ENCODE measurements at places on chromosomes 4 and X.

DNA sequence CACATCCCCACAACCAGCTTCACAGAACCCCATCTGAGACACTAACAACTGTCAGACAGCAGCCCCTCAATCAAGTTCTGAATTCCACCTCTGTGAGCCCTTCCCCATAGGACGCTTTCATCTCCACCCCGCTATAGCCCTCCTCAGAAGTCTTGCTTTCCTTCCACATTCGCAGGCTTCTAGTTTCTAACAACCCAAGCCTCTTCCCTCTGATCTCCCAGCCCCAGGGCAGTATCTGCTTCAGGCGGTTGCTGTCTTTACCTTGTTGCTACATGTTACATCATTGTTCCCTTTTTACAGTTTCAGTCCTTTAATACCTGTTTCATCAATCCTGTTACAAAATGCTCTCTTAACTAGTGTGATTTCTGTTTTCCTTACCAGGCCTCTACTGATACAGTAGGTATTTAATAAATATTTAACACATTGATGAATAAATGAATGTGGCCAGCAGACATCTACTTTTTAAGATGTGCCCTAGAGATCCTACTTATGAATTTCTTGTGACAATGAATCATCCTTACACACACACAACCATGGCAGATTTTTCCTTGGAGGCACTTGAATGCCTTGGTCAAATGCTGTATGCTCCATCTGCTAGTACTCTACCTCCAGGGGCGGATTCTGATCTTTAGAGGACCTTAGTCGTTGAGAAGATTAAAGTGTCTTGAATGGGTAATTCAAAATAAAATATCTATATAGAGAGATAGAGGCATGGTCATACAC lies 164.7 kb upstream of the SLIT2 start:
- no peak for DNase-seq

GRCh38 chr4:94931626-94932025 lies 173.9 kb downstream of the BMPR1B start:
- DNase-seq: no peak

DNA sequence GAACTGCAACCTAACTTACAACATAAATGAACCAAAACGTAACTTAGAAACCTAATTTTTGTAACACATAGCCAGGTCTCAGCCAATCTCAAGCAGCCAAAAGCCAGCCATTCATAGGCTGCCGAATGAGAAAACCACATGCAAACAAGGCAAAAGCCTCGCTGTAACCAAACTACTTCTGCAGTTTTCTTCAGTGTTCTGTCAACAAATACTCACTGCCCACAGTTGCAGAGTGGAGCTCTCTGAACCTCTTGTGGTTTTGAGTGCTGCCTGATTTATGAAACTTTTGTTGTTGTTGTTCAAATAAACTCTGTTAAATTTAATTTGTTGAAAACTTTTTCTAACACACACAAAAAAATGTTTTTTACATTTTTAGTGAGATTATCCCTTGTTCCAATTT lies 251.2 kb downstream of the PAPSS1 start:
- DNase-seq: no peak

- no peak for DNase-seq
Observed at GRCh38 chrX:47380268-47380667, 9.9 kb downstream of the ZNF157 start.

GRCh38 chr4:9703391-9703790 lies 78.0 kb upstream of the DRD5 start:
- DNase-seq: peak; percentile 7

DNA sequence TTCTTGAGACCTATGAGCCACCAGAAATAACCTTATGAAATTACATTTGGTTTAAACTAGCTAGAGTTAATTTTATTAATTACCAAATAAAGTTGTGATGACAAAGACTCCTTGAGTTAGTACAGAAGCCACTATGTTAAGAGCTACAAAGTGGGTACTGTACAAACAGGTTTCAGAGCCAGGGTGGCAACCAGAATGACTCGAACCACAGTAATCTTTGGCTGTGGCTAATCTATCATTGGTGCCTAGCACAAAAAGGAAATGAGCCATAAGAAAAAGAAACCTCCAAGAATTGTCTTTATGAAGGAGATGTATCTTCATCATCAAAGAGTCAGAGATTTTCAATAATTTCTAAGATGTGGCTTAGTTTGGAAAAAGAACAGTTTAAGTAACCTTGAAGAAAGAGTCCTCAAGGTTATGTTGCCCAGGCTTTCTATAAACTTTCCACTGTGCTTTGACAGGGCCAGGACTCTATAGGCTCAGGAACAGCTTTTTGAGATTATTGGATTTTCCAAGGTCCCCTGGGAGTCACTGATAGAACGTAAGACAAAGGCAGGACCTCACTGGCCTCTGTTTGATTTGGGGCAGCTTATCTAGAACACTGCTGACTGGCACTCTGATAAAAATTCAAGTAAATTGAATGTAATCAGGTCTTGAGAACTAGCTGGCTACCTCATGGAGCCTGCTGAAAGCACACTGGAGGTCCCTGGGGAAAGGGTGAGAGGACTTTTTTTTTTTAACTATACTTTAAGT lies 777.7 kb downstream of the STIM2 start:
- DNase-seq: no peak
